ENCODE measurements at places on chromosomes 1 and 21.

- no peak for DNase-seq
These were observed 22.7 kb downstream of the SYNJ1 start for GRCh38 chr21:32705139-32705538.

- DNase-seq = no peak
These were observed 3.8 kb downstream of the DR1 start for GRCh38 chr1:93349231-93350135.

DNA sequence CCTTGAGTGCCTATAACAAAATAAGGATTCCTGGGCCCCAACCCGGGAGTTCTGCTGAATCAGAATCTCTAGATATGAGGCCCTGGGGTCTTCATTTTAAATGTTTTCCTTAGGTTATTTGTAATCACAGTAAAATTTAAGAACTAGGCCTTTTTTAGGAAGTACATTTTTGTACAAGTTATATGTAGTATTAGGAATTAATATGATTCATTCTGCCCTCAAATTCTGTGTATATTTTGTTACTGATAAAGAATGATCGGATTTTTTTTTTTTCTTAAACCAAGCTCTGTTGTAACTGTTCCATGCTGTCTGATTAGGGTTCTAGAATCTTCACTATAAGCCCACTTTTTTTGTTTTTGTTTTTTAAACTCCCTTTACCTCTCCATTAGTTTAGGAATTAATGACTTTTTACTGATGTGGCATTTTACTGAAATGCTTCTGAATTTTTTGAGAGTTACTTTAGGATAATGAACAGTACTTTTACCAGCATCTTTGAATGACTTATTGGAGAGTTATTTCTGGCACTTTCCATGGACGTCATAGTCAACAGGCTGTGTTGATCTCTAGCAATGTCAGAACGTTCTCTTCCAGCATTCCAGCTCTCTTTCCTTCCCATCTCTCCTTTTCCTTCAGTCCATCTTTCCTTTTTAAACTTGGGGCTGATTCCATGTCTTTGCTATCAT is 48.3 kb downstream of the CLIC4 start:
- no peak for DNase-seq

DNA sequence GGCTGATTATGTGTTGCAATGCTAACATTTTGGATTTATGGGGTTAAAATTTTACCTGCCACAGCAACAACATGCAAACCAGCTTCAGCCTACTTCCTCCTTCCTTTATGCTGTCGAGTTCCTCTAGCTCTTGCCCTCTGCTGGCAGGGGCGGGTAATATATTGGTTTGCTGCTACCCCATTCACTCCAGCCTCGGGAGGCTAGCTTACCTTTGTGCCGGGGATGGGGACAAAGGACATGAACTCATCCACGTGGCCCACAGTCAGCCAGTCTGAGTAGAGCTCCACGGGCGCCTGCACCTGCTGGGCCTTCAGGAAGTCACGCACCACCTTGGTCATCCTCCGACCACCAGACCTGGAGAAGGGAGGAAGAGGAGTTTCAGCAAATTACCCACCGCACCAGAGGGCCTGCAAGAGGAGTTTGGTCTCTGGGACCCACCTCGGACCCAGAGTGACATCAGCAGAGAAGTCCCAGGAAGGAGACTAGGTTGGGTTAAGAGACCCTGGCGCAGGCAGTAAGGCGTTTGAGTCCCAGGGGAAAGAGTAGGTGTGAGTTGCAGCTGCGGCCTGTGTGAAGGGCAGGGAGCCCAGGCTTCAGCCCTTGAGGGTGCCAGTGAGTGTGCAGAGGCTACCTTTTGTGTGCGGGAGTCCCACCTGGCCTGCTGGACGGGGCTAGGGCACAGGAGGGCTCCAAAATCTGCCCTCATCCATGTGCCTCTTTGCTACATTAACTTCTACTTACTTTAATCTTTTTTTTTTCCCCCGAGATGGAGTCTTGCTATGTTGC is 21.8 kb upstream of the SDHB start:
- DNase-seq = no peak

- no peak for DNase-seq
These were observed 1.4 kb downstream of the DUSP10 start for GRCh38 chr1:221740369-221740992.
